CD4-positive, alpha-beta T cell treated with Interleukin-4 for 1 hour (primary cell): ENCODE measurements at places on chromosomes 13 and 19.

GRCh38 chr13:31797154-31797775, 57.9 kb downstream of the RXFP2 start:
- DNase-seq: no peak

DNA sequence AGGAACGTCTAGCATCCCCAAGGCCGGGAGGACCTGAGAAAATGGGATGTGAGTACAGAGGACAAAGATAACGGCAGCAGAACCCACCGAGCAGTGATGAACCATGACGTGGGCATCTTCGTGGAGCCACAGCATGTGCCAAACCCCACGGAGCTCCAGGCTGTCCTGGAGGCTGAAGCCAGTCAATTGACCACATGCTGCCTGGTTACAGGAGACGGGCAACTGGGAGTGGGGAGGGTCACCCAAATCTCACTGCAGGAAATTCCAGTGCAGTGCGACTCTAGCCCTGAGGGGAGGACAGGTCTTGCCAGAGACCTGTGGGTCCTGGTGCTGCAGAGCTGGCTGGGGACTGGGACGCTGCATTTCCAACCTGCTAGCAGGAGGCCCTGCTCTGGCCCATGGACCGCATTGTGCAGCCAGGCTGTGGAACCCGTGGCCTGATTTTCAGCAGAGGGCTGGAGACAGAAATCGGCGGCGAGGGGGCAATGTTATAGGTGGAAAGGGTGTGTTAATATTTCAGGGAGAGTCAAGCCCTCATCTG, 3.2 kb upstream of the GRTP1 start:
- DNase-seq: no peak

GRCh38 chr19:3690551-3691371, 9.5 kb downstream of the PIP5K1C start:
- no peak for DNase-seq

DNA sequence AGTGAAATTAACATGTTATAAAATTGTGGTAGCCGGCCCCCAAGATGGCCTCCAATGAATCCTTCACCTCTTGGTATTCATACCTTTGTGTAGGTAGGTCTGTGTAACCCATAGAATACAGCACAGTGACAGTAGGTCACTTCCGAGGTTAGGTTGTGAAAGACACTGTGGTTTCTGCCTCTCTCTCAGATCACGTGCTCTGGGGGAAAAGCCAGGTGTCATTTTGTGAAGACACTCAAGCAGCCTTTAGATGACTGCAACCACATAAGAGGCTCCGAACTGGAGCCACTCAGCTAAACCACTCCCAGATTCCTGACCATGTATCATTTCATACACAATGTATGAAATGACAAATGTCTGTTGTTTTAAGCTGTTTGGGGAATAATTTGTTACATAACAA, 9.8 kb upstream of the USPL1 start:
- DNase-seq: peak; percentile 87

GRCh38 chr13:79939689-79940088, 401.2 kb downstream of the SPRY2 start:
- no peak for DNase-seq
